Esophagus squamous epithelium (tissue), 5 donors: ENCODE measurements at places on chromosomes 2 and 18. TPM values are rescaled to one million over a fixed set of nuclear protein-coding genes. Genes with fewer than 3 reads are reported as not detected.
A peak's percentile ranks its signal among the peaks of the same experiment; 100 is the strongest.

LOXHD1 gene
- total RNA-seq = 0.19 TPM

GRCh38 chr2:235868224-235868623 is 300.0 kb downstream of the GBX2 start:
- no peak for DNase-seq

DNA sequence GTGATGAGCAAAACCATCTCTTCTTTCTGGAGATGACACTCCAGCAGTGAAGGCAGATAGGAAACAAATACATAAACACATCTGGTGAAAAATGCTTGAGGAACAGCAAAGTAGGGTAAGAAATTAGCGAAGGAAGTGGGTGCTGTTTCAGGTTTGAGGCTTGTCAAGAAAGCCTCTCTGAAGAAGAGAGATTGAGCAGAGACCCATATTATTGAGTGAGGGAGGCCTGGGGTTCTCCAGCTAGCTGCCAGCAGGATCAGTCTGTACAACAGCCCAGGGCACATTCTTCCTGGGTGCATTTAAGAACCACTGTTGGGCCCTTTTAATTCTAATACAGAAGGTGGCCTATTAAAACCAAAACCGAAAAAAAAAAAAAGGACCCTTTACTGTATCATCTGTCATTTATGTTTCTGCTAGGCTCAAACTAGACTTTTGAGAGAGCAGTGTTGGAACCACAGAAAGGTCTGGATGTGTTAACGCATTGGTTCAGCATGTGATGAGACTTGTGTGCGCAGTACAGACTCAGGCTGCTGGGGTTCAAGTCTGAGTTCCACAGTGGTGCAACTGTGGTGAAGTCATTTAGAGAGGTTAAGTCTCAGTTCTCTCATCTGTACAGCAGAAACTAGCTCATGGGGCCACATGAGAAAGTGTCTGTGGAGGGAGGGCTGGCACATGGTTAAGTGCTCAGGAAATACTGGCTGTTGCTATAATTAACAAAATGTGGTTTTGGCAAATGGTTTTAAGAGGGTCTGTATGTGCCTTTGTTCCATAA is 28.9 kb downstream of the MGAT5 start:
- DNase-seq = no peak

- DNase-seq = no peak
These were observed 147.2 kb upstream of the HAAO start for GRCh38 chr2:42939411-42940206.

- DNase-seq = no peak
These were observed 473.2 kb upstream of the SPHKAP start for GRCh38 chr2:228654707-228655106.

BABAM2 gene
- 28.2 TPM for total RNA-seq

- DNase-seq = peak; percentile 4
These were observed 874 bp downstream of the WDR43 start for GRCh38 chr2:28895189-28895893.

CCDC121 gene
- total RNA-seq = 2.0 TPM

DNA sequence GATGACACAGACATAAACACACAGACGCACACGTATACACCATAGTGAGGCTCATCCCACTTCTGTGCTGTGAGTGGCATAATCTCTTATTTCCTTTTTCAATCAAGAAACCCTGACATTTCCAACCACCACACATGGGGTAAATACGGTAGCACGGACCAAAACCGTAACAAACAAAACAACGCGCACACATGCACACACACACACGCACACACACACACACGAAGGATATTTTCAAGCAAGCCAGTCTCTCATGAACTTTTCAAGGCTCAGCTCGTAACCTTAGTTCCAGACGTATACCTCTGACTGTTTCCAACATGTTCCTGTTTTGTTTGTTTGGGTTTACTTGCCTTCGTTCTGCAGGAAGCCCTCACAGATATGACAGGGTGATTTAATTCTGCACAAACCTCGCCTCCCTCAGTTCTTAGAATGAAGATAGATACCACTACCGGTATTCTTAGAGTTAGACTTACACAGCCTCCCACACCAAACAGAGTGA is 119.8 kb downstream of the BCL2 start:
- DNase-seq = no peak

CENPA gene
- 12.4 TPM for total RNA-seq

DNA sequence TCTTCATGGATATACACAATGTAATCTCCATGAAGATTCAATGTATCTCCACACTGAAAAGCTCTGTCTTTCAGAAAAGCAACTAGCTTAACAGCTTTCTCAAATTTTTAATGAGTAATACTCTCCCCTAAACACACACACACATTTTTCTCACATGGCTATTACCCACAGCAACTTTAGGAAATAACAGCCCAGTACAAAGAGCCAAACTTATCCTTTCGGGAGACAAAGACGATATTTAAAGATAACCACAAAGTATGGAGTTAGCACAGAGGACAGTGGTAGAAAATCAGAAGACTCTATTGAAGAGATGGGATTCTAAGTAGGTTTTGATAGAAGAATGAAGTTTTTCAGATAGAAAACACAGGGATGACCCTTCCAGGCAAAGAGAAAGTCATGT is 394.9 kb upstream of the TRIB2 start:
- DNase-seq = no peak

- DNase-seq = no peak
These were observed 336.5 kb upstream of the ST6GAL2 start for GRCh38 chr2:107222466-107222865.

GRCh38 chr2:178241844-178242551 is 47.7 kb downstream of the OSBPL6 start:
- no peak for DNase-seq

DNA sequence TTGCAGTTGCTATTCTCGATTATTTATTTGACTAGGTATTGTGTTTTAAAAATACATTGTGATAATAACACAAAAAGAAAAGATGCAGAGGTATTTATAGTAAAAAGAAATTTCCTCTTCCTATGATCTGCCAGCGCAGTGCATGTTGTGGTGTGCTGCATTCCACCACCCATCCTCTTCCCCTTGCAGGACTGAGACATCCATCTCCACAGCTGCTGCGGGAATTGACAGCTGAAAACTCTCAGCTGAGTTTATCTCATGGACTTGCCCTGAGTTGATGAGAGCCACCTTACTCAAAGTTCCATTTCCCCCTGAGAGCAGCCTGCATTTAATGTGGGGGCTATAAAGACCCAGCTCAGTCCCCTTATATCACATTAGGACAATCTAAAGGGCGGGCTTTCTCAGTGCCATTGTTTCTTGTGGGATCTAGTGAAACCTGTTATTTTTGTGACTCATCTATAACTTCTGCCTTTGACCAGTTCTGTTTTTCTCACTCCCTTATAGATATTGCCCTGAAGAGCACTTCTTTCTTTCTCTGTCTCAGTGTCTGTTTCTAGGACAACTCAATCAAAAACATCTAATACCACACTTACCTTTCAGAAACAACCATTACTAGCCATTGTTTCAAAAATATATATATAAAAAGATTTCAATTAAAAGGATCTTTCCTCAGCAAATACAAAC is 698.5 kb downstream of the NR4A2 start:
- no peak for DNase-seq

GRCh38 chr2:5528706-5529105 is 163.5 kb upstream of the SOX11 start:
- DNase-seq = no peak

- DNase-seq = no peak
These were observed 444.2 kb downstream of the EIPR1 start for GRCh38 chr2:2933426-2933825.

IL1B gene
- 1.3 TPM for total RNA-seq

DNA sequence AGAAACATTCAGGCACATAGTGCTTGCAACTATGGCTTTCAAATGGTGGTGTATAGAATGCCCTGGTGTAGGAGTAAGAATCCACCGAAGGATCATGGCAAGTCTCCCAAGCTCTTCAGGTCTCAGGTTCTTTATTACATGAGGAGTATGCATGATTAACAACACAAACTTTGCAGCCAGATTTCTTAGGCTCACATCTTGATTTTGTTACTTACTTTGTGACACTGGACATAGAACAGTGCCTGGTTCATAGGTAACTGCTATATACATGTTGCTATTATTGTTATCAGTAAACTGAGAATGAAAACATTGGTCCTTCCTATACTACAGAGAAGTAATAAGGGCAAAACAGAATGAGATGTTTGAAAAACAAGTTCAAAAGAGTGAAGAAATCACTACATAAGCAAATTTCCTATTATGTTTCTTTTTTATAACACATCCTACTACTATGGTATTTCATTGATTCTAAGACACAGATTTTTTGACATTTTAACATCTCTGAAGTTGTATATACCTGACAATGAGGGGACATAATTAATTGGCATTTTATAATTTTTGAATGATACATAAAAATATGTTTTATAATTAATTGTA is 284.9 kb downstream of the C1D start:
- no peak for DNase-seq

TUBB8B gene
- 0.40 TPM for total RNA-seq
